ENCODE measurements at places on chromosomes 11 and 22.

- DNase-seq, result no peak
Observed at GRCh38 chr11:115894176-115894575, 390.0 kb upstream of the CADM1 start.

GRCh38 chr11:14148653-14149273 lies 186.2 kb downstream of the SPON1 start:
- no peak for DNase-seq

- no peak for DNase-seq
Observed at GRCh38 chr22:27809700-27810608, 8.4 kb upstream of the MN1 start.

GRCh38 chr11:36729825-36730224 lies 131.8 kb upstream of the RAG2 start:
- DNase-seq, result no peak

DNA sequence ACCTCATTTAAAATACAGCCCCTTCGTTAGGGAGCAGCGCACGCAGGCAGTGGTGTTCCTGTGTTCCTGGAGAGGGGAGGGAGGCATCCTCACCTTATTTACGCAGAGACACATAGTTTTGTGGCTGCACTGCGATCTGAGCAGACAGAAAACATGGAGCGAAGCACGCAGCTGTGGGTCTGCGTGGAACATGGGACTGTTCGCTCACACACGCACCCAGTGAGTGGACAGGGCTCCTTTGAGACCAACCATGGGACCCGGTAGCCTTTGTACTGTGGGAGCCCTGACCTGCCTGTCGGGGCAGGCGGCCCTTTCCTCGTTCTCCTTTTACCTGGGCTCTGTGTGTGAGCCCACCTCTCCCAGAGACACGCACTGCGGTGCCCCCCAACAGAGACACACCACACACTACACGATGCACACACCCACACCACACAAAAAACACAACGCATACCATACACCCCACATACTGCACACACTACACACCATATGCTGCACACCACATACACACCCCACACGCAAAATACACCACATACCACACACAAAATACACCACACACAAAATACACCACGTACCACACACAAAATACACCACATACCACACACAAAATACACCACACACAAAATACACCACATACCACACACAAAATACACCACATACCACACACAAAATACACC lies 1245.7 kb downstream of the BRD1 start:
- DNase-seq, result no peak

DNA sequence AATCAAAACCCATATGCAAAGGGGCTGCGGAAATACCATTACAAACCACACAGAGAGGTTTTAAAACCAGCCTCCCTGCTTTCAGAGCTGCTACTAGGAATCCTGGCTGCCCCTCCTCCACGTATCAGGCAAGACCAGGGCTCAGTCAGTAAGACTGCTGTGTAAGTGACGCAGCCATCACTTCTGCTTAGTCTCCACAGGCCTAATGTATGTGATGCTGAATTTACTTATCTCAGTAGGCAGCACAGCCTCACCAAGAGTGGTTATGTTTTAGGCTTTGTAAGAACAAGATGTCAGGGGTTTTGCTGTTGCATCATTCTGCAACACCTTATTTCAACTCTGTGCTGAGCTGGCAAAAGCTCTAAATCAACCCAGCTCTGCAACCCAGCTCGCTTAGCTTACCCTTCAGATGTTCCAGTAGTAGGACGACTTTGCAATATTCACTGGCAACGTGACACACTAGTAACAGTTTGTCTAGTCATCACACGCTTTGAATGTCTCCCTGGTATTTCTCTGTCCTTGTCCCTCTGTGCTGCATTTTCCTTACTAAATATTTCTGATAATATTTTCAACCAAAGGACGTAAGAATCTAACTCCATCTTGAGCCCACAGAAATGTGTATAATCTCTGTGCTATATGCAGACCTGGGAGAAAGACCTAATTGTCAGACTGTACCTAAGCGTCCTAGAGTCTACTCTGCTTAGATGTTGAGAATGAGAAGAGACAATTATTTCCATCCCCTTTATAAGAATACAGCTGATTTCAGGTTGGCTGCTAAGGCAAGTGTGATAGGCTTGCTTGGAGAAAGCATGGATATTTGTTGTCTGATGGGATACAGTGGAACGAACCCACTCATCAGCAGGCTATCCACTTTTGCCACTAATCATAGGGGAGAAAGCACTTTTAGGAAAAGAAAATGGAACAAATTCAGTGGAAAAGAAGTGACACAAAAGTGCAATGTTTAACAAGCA lies 72.2 kb downstream of the LARGE2 start:
- no peak for DNase-seq

DNA sequence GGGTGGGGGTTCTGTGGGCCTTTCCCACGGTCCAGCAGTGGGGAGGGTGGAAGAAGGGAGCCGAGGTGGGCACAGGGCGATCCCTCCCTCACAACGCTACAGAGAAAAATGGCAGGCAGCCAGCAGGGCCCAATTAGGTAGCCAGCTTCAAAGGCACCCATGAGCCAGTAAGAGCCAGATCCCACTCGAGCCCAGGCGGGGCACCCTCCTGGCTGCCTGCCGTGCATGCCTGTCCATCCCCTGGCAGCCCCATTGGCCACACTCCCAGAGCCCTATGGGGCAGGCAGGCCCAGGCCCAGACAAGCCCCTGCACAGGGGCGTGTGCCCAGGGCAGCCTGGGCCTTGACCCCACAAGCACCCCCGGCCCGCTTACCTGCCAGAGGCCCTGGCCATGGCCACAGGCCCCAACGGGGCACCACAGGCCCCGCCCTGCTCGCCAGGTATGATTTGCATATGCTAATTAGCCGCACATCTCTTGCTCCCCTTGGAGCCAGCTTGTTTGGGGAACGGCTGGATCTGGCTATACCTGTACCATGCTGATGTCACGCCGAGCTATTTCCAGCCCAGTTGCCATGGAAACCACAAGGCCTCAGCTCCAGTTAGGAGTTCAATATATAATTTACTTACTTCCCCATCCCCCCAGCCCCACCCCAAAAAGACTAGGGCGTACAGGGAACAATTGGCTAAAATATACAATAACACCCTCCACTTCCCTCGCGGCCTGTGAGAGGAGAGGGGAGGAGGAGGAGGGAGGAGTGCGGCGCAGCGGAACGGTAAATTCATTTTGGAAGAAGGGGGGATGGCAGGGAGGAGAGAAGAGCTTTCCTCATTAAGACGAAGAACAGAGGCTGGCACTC lies 47.5 kb upstream of the TCF20 start:
- DNase-seq, result no peak

DNA sequence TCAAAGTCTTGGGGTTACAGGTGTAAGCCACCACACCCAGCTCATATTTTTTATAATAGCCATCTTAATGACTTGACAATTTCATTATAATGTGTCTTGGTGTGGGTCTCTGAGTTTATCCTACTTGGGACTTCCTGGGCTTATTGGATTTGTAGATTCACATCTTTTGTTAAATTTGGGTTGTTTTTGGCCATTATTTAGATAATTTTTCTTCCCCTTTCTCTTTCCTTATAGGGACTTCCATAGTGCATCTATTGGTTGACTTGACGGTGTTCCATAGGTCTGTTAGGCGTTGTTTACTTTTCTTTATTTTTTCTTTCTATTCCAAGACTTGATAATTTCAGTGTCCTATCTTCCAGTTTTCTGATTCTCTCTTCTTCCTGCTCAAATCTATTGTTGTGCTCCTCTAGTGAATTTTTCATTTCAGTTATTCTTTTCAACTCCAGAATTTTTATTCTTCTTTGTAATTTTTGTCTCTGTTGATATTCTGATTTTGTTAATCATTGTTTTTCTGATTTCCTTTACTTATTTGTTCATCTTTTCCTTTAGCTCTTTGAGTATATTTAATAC lies 45.6 kb downstream of the RRM1 start:
- DNase-seq, result no peak

- no peak for DNase-seq
Observed at GRCh38 chr11:131246156-131246555, 124.3 kb upstream of the NTM start.

- no peak for DNase-seq
Observed at GRCh38 chr22:24444729-24445466, 17.5 kb downstream of the ADORA2A start.

- DNase-seq, result no peak
Observed at GRCh38 chr22:23720855-23721254, 30.0 kb downstream of the RGL4 start.

DNA sequence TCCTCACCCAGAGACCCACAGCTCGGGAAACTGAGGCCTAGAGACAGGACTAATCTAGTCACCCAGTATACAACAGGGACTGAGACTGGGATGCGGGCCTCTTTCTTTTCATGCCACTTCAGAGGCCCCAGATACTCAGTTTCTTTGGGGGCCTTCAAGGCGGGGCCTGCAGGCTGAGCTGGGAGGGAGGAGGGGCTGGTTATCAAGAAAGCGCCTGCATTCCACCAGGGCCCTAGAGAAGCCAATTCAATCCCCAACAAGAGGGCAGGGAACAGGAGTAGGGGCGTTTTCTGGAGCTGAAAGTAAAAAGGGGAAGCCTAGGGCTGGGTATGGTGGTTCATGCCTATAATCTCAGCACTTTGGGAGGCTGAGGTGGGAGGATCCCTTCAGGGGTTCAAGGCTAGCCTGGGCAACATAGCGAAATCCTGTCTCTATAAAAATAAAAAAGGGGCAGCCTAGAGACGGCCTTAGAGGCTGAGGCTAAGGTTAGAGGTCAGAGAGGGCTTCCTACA lies 1.6 kb downstream of the ATG2A start:
- DNase-seq, result no peak

DNA sequence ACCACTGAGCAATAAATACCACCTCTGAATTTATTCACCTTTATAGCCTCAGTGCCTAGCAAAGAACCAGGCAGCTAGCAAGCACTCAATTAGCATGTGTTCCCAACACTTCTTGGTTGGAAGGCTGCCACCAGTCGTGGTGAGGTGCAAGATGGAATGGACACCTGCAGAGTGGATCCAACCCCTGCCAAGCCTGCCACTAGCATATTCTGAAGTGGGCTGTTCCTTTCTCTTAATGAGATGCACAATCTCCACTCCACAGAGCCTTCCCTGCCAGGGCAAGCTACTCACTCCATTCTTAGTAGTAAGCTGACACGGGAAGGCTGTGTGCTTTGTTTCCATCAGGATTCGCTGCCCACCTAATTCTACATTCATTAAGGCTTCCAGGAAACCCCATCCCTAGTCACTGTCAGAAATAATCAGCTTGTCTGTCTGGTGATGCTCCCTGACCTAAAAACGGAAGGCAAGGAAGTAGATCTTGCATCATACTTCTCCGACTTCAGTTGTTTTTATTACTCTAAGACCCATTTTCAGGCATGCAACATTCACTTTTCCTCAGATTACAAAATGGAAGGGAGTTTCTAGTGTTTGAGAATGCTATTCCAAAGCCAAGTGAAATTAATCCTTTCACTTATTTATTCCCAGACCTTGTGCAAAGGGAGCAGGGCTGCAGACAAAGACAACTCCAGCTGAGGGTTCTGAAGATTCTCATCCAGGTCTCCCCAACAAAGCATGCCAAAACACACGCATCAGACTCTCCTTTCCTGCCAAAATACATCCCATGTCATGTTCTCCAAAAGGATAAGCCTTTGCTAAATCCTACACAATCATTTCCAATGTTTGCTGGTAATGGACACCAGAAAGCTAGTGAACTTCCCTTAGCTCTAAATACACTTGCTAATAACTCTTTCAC lies 128.0 kb downstream of the TENM4 start:
- DNase-seq, result no peak

DNA sequence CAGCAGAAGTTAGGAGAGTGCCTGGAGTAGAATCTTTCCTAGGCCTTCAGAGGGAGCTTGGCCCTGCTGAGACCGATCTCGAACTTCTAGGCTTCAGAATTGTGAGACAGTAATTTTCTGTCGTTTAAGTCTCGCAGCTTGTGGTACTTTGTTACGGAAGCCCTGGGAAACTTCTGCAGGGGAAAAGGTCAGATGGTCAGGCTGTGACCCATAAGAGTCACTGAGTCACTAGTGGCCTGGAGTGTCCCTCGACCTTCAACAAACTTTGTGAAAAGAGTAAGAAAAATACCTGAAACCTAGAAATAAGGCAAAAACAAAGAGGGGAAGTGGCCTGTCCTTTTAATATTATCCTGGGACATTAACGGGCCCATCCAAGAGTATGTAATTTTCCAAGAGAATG lies 34.6 kb downstream of the CSNK2A3 start:
- no peak for DNase-seq

GRCh38 chr22:42743501-42743991 lies 22.9 kb upstream of the A4GALT start:
- no peak for DNase-seq

DNA sequence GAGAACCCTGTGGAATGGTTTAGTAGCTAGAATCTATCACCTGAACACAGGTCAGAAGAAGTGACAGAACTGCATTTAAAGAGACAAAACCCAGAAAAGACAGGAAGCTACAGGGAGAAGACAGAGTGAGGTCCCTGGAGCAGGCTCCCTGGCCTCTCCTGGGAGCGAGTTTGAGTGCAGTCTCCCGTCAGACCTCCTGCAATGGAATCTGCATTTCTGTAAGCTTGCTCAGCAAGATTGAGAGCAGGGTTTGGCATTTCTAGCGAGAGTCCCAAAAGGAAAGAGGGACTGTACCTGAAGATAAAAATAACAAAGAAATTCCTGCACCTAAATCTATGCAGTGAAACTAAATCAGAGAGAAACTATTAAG lies 74.2 kb downstream of the MORC2 start:
- no peak for DNase-seq

- no peak for DNase-seq
Observed at GRCh38 chr11:120894202-120894985, 129.5 kb upstream of the TBCEL start.

DNA sequence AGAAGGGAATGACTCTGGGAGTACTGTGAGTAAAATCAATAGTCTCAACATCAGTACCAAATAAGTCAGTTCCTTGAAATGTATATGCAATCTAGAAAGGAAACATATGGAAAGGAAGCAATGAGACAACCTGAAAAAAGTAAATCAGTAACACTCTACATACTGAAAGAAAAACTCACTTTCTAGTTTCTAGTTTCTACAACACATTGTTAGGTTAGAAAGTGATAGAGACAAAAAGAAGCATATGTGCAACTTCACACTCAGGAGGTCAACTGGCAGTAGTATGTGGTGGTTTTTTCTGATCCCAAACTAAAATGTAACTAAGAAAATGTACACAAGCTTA lies 156.5 kb upstream of the SOX6 start:
- DNase-seq, result no peak

- DNase-seq, result no peak
Observed at GRCh38 chr22:48605856-48606481, 1221.7 kb downstream of the BRD1 start.

DNA sequence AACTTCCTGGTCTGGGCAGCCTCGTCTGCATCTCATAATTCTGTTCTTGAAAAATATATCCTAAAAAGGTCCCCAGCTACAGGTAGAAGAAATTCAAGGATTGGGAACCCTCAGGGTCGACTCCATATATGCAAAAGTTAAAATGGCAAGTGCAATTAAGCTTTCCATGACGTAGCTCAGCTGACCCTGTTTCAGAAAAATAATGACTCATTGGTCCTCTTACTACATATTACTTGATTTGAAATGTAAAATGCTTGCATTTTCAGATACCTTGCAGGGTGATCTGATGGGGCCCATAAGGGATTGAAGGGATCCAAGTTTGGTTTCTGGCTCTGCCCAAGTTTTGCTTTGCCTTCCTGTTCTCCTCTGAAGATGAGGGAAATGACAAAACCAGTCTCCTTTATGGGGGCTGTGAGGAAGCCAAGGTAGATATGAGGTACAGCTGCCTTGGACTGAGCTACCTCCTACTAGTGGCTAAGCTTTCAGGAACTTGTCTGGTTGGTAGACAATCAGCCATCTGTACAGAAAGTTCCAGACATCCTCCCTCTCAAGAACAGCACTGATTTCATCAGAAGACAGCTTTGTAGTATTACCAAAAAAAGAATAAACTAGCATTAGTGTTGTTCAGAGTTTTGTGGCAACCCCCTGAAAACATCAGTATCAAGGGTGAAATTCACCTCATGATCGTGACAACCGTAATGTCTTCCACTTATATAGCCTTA lies 177.3 kb downstream of the DBX1 start:
- DNase-seq, result no peak

Measured in stimulated activated CD8-positive, alpha-beta memory T cell treated with anti-CD3 and anti-CD28 coated beads, Interleukin-4, amount 100 ng/mL, for 4 hours (primary cell).